Cortex of kidney (tissue), 1 donor: ENCODE measurements at places on chromosomes 3 and 15.

DNA sequence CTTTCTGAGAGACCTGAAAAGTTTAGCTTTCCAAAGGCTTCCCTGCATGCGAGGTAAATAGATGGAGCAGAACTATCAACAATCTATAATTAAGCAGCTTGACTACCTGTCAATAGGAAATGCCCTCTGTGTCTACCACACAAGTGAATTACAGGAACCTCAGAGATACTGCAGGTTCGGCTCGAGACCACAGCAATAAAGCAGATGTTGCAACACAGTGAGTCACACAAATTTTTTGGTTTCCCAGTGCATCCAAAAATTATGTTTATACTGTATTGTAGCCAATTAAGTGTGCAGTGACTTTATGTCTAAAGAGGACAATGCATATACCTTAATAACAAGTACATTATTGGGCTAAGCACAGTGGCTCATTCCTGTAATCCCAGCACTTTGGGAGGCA lies 252.0 kb downstream of the UBE2E2 start:
- DNase-seq = no peak

GRCh38 chr3:187802928-187803259 lies 57.6 kb upstream of the BCL6 start:
- no peak for DNase-seq

DNA sequence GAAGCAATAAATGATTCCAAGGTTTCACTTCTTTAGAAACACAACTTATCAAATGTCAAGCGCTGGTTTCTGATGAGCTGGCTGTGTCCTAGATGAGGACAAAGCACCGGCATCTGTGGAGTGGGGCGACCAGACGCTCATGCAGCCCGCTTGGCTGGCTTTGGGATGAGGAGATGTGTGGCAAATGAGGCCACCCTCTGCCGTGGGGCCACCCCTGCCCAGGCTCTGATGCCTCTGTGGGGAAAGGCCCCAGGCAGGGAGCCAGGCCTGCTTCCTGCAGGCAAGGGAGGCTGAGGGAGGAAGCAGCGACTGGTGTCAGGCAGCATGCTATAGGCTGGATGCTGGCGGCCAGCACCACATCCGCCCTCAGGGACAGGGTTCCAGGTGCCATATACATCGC lies 102.9 kb downstream of the HERC2 start:
- no peak for DNase-seq

DNA sequence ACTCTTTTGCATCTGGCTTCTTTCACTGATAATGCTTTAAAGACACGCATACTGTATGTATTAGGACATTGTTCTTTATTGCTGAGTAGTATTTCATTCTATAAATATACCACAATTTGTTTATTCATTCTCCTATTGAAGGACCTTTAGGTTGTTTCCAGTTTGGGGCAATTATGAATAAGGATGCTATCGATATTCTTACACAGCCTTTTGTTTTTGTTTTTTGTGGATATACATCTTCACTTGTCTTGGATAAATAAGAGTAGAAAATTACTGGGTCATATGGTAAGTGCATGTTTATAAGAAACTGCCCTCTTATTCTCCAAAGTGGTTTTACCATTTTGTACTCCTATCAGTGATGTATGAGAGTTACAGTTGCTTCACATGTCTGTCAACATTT lies 61.8 kb upstream of the GOLGA6B start:
- DNase-seq = no peak

GRCh38 chr3:131892331-131892730 lies 142.5 kb downstream of the CPNE4 start:
- no peak for DNase-seq

- no peak for DNase-seq
These were observed 46.1 kb downstream of the BTD start for GRCh38 chr3:15647611-15648167.

GRCh38 chr3:106380232-106380631 lies 511.4 kb upstream of the CBLB start:
- DNase-seq = no peak

- DNase-seq = no peak
These were observed 378.0 kb downstream of the LSAMP start for GRCh38 chr3:116067326-116067725.

GRCh38 chr3:154431043-154431442 lies 1.1 kb upstream of the GPR149 start:
- DNase-seq = no peak

GRCh38 chr3:49867400-49867799 lies 2.3 kb downstream of the CAMKV start:
- DNase-seq = no peak

DNA sequence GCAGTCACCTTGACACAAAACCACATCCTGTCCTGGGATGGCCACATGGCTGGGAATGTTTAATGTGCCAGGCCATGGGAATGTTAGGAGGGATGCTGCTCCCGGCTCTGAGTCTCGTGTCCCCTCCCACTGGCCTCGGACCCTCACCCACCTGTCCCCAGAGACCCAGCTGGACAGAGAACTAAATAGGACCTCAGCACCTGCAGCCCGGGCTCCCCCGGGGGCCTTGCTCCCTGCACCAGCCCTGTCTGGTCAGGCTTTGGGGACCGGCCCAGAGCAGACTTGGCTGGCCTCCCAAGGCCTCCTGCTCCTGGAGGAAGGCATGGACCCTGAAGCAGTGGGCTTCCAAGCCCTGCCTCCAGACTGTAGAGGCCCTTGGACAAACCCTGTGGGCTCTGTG lies 100.0 kb upstream of the IQSEC1 start:
- no peak for DNase-seq

DNA sequence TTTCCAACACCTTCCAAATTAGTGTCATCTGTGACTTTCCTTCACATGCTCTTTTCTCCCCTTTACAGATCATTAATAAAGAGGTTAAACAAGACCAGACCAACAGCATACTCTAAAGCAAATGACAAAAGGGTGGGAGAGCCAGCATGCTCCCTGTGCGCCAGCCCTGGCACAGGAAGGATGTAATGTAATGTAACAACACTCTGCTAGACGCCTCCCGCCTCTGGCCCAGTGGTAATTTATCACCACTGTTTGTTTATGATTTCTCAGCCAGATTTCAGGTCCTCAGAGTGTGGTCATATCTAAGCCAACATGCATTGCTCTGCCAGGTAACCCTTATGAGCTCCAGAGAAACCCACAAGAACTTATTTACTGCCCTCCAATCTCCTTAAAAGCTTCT lies 189.5 kb upstream of the WNT5A start:
- DNase-seq = no peak

- no peak for DNase-seq
These were observed 952 bp upstream of the HDDC3 start for GRCh38 chr15:90933301-90933700.

GRCh38 chr3:11445883-11446282 lies 173.7 kb downstream of the ATG7 start:
- DNase-seq = no peak

- DNase-seq = no peak
These were observed 857.8 kb downstream of the TUSC7 start for GRCh38 chr3:117567382-117567781.

- no peak for DNase-seq
These were observed 103.2 kb upstream of the TJP1 start for GRCh38 chr15:29925227-29926082.

GRCh38 chr3:164465172-164465571 lies 613.1 kb downstream of the SI start:
- no peak for DNase-seq

DNA sequence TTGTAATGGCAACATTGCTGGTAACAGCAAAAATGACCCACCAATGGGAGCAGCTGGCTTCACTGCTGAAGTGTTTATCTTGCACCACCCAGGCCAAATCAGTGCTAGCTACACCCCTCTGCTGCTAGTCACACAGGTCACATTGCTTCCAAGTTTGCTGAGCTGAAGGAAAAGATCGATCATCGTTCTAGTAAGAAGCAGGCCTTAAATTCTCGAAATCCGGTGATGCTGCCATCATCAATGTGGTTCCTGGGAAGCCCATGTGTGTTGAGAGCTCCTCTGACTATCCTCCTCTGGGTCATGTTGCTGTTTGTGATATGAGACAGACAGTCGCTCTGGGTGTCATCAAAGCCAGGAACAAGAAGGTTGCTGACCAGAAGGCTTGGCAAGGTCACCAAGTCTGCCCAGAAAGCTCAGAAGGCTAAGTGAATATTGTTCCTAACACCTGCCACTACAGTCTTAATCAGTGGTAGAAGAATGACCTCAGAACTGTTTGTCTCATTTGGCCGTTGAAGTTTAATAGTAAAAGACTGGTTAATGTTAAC lies 21.2 kb downstream of the TM4SF4 start:
- DNase-seq = no peak

GRCh38 chr3:143526011-143526545 lies 322.2 kb downstream of the SLC9A9 start:
- no peak for DNase-seq

GRCh38 chr15:27124287-27124871 lies 153.4 kb downstream of the GABRG3 start:
- DNase-seq = no peak

DNA sequence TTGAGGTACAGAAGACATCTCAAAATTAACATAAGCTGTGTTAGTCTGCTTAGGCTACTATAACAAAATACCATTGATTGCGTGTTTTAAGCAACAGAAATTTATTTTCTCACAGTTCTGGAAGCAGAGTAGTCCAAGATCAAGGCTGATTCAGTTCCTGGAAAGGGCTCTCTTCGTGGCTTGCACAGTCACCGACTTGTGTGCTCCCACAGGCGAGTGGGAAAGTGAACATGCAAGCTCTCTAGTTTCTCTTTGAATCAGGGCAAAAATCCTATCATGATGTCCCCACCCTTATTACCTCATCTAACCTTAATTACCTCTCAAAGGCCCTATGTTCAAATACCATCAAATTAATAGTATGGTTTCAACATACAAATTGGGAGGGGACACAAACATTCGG lies 505.9 kb downstream of the ZIC1 start:
- no peak for DNase-seq

GRCh38 chr15:58407778-58408177 lies 24.0 kb upstream of the LIPC start:
- no peak for DNase-seq

DNA sequence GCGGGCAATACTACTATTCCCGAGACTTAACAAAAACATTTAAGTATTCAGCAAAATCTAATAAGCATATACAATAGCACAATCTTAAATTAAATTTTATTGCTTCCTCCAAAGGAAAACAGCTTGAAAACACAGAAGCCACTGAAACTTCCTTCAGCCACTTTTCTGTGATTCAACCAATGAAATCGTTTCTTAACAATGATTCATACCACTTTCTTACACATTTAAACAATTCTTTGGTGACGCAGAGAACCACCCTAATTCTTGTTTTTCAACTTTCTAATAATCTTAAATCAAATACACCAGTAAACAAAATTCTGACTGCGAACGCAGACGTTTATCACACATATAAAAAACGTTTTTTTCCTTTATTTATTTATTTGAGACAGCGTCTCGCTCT lies 4.1 kb downstream of the TJP1 start:
- no peak for DNase-seq

GRCh38 chr3:36843065-36844051 lies 79.0 kb upstream of the DCLK3 start:
- DNase-seq = no peak

DNA sequence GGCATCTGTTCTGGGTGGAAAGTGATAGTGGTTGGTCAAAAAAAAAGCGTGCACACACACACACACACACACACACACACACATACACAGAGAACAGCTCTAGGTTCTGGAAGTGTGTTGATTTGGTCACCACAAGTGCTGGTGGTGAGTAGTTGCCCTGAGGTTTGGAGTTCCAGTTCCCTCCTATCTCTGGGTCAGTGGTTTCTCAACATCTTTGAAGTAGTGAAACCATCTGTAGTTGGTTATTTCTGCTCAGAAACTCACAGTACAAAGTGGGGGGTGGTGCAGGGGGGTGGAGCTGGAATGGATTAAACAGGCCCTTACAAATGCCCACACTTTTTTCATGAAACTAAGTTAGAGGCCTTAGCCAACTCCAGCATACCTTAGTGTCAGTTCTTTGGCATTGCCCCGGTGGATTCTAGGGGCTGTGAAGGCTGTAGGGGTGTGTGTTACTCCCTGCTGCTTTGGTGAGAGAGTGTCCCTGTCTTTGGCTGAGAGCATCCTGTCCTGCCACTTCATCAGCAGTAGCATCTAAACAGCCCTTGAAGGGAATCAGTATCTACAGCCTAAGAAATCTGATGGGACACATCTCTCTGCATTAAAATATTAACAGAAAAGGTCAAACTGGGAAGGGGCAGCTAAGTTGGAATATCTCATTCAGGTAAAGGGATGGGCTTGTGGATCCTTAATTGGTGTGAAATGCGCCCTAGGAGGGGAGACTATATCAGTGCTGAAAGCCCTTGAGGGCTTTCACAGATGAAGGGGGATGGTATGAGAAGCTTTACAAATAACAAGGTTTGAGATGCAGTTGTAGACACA lies 20.6 kb downstream of the SMAD3 start:
- DNase-seq = no peak

DNA sequence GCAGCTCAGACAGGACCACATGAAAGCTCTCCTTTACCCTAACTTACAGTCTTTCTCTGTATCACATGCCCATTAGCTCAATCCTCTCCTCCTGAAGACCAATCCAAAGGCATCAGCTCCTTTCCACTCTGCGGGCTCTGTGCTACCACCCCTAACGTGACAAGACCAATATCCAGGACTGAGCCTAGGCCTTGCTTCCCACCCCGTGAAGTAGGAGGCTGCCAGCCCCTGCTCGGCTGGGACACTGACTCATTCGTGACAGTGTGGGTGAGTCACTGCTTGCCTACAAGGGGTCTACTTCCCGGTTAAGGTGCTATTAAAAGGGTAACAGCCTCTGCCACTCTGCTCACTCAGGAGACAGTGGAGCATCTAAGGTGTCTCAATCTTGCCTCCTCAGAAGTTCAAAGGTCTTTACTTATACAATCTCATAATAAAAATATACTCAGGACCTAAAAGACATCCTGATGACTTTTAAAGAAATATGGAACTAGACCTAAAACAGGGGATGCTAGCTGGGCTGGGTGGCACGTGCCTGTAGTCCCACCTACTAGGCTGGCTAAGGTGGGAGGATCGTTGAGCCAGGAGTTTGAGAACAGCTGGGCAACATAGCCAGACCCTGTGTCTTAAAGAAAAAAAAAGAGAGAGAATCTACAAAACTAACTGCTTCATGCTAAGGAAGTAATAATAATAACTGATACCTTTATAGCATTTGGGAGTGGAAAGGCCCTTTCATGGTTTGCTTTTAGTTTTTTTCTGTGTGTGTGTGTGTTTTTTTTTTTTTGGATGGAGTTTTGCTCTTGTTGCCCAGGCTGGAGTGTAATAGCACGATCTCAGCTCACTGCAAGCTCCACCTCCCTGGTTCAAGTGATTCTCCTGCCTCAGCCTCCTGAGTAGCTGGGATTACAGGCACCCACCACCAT lies 55.0 kb downstream of the TMEM44 start:
- no peak for DNase-seq

DNA sequence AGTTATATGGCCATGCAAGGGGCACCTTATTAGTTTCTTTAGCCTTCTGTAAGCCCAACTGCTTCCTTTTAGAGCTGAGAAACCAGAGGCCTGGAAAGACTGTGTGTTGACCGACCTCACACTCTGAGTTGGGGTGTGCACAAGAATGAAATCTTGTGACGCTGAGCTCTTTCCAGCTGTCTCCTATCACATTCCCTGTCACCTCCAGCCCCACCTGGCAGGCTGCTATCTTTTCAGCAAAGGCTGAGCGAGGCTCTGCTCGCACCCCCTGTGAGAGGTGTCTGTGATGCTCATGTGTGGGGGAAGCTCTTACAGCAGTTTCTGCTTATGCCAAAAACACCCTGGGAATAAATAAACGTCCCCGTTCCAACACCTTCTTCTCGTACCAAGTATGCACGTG lies 27.0 kb upstream of the LPP start:
- DNase-seq = no peak
